H1 (cell line): ENCODE measurements at places on chromosomes 4 and X.

- DNase-seq: no peak
Measured at GRCh38 chr4:24470666-24471485, 113.5 kb downstream of the DHX15 start.

DNA sequence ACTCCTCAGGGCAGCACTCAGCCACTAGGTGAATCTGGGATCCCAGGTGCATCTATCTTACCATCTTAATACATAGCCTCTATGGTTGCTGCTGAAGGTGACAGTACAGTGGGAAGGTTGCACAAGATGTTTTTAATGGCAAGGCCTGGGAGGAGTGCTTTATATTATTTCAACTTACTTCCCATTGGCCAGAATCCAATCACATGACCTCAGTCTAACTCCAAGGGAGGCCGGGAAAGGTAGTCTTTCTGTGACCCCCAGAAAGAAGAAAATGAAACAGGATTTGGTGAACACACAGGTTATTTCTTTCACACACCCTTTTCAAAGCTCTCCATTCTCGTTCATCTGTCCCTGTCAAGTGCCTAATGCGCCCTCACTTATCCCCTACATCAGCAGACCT is 189.1 kb upstream of the ATP6AP2 start:
- no peak for DNase-seq

- DNase-seq: no peak
Measured at GRCh38 chr4:15400226-15400625, 27.6 kb upstream of the C1QTNF7 start.

DNA sequence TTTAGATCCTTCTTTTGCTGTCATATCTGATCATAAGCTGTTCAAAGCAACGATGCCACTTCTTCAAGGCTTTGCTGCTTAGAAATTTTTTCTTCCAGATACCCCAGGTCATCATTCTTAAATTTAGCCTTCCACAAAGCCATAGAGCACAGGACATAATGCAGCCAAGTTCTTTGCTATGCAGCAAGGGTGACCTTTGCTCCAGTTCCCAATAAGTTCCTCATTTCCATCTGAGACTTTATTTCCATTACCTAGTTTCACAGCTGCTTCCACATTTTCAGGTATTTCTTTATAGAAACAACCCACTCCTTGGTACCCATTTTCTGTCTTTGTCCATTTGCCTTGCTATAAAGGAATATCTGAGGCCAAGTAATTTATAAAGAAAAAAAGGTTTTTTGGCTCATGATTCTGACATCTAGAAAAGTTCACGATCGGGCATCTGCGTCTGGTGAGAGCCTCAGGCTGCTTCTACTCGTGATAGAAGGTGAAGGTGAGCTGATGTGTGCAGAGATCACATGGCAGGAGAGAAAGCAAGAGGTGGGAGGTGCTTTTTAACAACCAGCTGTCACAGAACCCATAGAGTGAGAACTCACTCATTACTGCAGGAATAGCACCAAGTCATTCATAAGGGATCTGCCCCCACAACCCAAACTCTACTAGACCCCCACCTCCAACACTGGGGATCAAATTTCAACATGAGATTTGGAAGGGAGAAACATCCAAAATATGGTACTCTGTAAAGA is 11.8 kb upstream of the TASL start:
- no peak for DNase-seq

DNA sequence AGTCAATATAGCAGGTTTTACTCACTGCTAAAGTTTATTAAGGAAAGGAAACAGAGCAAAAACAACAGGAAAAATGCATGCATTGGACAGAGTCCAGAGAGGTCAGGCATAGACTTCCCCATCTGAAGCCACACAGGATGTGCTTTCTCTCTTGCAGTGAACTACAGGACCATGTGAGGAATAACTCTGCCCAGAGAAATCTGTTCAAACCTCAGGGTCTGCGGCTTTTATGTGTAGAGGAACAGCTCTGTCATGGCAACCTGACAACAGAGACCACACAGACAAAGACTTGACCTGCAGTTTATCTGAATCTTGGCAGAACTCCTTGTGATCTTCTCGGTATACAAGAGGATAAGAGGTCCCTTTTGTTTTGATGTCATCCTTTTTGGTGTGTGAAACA is 46.3 kb upstream of the LONRF3 start:
- DNase-seq: no peak

GRCh38 chr4:38157592-38157991 is 197.4 kb downstream of the PTTG2 start:
- no peak for DNase-seq

- DNase-seq: no peak
Measured at GRCh38 chrX:69137371-69138117, 27.7 kb downstream of the PJA1 start.

GRCh38 chrX:67718926-67719325 is 175.1 kb downstream of the AR start:
- no peak for DNase-seq

DNA sequence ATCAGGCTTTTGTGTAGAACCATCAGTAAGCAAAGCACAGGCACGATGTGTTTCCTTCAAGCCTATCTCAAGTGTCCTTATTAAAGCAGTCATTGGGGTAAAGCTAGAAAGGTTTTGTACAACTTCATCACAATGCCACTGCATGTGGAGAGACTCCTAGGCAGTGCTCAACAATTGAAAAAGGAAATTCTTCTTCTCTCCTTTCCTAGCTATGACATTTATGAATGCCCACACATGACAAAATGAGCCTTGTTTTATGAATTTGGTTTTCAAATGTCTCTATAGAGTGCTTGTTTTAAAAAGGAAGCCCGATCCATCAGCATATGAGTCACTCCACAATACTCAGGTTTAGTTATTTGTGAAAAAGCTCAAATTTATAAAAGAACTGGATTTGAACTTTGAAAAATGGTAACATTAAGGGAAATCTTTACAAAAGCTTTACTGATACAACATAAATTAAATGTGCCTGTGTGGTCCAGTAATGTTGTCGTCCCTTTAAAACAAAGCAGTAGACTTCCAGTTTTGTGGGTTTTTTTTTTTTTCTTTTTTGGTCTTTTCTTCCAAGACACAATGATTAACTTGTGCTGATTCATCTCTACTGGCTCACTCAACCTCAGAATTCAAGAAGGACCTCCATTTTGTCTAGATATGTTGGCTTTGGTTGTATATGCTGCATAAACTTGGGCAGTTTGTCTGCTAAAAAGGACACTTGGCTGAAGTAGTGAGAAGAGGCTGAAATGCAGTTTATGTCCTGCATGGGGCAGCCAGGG is 273.8 kb downstream of the GASK1B start:
- no peak for DNase-seq

GRCh38 chrX:10120828-10121227 is 35.9 kb upstream of the CLCN4 start:
- DNase-seq: no peak

- DNase-seq: no peak
Measured at GRCh38 chrX:140180585-140180984, 215.3 kb upstream of the CXorf66 start.

- no peak for DNase-seq
Measured at GRCh38 chr4:132662456-132662855, 486.6 kb upstream of the PCDH10 start.

- no peak for DNase-seq
Measured at GRCh38 chr4:1259966-1260365, 11.0 kb upstream of the CTBP1 start.

DNA sequence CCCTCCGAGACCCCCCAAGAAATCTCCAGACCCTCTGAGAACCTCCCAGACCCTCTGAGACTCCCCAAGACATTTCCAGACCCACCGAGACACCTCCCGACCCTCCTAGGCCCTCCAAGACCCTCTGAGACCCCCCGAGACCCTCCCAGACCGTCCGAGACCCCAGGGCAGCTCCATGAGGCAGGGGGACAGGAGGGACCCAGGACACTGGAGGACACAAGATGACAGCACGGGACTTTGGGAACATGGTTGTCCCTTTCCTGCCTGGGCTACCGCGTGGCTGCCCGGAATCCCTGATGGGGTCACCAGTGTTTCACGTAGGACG is 10.3 kb downstream of the CTBP1 start:
- DNase-seq: no peak

- DNase-seq: no peak
Measured at GRCh38 chrX:119990556-119991004, 47.0 kb upstream of the NKAP start.

DNA sequence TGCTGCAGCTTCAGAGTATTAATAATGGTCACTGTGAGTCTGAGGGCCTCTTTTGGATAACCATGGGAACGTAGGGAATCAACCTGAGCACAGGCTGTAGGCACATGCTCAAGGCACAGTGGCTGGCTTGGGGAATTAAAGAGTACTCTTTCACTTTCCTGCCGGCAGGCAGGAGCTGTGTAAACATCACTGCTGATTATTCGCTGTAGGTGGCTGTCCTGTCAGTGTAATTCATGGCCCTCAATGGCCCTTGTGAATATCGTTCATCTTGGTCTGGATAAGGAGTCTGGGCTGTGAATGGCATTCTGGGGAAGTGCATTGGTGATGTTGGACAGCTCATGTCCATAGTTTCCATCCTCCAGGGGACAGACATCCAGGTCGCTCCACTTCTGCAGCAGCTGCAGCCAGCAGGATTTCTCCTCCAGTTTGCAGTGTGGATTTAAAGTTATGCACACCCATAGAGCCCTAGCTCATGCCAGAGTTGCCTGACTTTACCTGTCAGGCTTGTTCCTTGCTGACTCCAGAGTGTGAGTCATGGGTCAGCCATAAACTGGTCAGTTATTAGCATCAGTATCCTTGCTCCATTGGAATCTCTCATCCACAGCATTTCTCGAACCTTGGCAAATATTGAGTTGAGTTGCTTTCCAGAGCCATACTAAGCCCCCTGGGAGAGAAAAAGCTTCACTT is 43.0 kb downstream of the C4orf33 start:
- no peak for DNase-seq
